Cortex of kidney (tissue), 1 donor: ENCODE measurements at places on chromosomes 7 and 10.

- no peak for DNase-seq
Measured at GRCh38 chr7:100837099-100837836, 9.9 kb upstream of the EPHB4 start.

- DNase-seq = no peak
Measured at GRCh38 chr10:2958659-2959058, 108.7 kb upstream of the PFKP start.

GRCh38 chr10:124347956-124348355 lies 70.8 kb downstream of the OAT start:
- DNase-seq = no peak

DNA sequence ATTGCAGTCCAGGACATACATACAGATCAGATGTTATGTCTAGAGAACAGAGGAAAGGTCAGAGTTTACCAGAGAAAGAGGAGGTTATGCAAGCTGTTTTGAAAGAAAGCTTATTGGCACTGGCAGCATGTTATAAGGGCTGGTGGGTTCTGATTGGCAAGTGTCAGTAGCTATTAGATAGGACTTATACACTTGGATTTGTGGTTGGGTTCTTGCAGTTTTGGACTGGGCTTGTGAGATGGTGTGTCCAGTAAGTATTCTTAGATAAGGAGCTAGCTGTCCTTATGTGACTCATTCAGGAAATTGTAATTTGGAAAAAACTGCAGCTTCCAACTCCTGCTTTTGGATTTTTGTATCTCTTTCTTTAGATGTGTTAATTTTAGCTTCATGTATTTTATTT lies 130.7 kb upstream of the NAMPT start:
- no peak for DNase-seq

GRCh38 chr7:22613496-22613895 lies 113.5 kb upstream of the IL6 start:
- no peak for DNase-seq

DNA sequence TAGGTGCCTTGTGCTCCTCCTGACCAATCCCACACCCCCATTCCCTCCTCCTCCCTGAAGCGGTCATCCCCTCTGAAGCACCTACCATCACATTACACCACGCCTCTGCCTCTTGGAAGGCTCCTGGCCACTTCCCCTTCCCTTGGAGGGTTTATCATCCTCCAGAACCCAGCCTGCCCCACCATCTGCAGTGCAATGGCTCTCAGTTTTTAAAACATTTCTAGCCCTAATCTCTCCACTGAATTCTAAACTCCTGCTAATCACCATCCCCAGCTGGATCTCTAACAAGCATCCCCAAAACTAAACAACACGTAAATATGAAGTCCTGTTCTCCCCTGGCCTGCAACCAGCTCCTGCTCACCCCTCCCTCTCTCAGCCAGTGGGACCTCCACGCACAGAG lies 70.6 kb downstream of the PIP4K2A start:
- DNase-seq = no peak

- DNase-seq = no peak
Measured at GRCh38 chr10:118594392-118595063, 920 bp downstream of the PRLHR start.
